ENCODE measurements at places on chromosomes 12 and 14.

DNA sequence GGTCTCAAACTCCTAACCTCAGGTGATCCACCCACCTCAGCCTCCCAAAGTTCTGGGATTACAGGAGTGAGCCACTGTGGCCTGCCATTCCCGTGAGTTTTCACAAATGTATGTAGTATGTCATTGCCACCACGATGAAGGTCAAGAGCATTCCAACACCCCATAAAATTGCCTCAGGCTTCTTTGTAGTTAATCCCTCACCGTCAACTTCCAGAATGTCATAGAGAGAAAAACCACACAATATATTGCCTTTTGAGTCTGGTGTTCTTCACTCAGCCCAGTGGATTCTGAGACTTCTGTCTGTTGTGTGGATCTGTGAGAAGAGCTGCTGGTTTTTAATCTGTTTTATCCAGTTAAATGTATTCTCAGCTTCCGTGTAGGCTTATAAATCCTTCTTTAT is 12.6 kb upstream of the CFAP251 start:
- DNase-seq, result no peak

DNA sequence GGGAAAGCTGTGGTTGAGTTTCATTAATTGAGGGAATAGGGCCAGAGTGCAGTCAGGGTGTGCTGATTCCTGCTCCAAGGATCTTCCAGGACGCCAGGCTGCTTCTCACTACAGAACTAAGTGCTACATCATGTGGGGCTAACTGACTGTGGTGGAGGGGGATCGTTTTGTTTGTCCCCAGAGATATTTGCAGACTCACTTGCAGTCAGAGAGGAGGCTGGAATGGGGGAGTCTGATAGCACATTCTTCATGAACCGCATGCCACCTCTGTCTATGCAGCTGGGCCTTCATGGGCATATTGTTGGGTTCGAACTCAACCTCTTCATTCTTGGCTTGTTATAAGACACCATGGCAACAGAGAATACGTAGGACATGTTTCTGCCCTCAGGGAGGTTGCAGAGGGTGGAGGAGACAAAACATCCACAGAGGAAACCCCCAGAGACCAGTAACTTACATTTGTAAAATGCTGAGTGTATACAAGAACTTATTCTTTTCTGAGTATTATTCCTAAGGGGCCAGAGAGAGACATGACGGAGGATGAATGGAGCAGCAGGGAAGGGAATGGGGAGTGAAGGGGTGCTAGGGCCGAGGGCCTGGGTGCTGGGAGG is 13.0 kb downstream of the KRT7 start:
- no peak for DNase-seq

DNA sequence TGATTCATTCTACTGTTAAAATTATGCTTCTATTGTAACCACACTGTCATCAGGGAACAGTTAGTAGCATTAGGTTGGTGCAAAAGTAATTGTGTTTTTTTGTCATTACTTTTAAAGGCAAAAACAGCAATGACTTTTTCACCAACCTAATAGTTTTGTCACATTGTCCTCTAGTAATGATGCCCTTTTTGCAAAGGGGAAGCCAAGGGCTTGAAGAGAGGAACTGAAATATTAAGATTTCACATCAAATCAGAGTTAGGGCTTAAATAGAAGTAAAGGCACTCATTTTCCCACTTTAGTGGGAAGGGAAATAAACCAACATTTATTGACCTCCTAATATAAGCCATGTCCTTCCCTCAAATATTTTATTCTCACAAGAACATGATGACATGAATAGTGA is 273.7 kb downstream of the NRXN3 start:
- no peak for DNase-seq

GRCh38 chr14:67491285-67491684 is 2.8 kb upstream of the TMEM229B start:
- DNase-seq, result no peak

DNA sequence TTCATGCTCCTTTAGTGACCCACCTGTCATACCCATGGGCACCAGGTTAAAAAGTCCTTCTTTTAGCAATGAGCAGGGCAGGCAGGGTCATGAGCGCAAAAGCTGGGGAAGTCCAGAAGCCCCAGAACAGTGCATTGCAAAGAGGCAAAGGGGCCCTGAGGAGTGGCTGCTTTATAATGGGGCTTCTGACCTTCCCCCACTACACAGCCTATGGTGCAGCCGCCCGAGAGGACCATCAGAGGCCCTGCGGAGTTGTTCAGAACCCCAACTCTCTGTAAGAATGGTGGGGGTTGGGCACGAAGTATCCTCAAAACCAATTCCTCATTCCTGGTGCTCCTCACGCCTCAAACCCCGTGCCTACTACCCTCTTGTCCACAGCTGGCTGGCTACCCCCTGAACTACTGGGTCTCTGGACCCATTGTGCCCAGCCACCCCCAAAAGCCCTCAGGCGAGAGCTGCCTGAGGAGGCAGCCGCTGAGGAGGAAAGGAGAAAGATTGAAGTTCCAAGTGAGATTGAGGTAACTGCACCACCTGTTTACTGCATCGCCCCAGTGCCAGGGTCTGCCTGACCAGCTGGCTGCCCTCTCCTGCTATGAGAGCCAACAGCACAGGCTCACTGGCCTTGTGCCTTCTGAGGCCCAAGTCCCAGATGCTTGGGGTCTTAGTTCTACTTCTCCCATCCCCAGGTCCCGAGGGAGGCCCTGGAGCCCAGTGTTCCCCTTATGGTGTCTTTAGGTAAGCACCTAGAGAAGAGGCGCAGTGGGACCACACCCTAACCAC is 6.7 kb downstream of the REC8 start:
- DNase-seq, result no peak

DNA sequence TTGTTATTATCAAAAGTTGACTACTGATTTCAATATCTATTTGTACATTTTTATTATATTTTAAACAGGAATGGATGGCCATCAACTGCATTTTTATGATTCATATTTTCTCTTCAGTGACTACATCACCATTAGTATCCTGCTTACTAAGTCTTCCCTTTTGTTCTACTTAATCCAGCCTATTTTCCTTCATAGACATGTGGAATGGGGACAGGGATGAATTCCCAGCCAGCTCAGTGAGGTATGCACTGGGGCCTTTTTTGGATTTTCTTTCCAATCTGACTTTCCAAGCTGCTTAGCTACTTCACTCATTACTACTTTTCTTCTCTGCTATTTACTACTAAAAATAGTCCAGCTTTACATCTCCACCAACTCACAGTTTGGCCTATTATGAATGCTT is 38.4 kb downstream of the AKAP6 start:
- no peak for DNase-seq

- DNase-seq, result no peak
Observed at GRCh38 chr14:65032319-65032718, 45.6 kb downstream of the FNTB start.

GRCh38 chr14:74973003-74973653 is 17.7 kb upstream of the PGF start:
- DNase-seq, result no peak

DNA sequence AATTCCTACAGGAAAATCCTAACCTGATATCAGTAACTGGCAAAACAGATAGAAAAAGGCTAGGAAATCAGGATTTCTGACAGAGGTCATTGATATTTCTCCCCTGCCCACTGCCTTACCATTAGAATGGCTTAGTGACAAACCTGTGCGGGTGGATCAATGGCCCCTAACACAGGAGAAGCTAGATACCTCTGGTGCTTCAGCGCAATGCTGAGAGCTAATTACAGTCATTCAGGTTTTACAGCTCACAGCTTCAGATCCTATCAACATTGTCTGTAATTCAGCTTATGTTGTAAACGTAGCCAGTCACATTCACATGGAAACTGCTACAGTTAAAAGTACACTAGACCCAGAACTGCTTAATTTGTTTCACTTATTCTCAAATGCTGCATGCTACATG is 17.4 kb upstream of the SLC10A1 start:
- no peak for DNase-seq

DNA sequence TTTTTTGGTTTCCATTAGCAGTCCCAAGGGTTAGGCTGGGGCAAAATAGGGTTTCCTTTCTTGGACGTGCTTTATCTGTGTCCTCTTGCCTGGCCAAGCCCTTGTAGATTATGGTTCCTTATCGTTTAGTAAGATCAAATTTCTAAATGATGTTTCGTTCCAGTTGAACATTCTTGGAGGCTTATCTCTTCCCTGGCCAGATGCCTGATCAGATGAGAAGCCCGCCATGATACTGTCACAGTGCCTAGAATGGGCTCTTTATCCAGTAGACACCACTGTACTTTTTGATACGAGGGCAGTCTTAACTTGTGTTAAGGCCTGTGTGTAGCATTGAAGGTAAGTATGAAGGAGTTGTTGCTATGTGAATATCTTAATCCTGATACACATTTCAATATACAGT is 76.1 kb upstream of the TMEM263 start:
- DNase-seq, result no peak

GRCh38 chr14:90804292-90805083 is 11.7 kb downstream of the TTC7B start:
- no peak for DNase-seq

DNA sequence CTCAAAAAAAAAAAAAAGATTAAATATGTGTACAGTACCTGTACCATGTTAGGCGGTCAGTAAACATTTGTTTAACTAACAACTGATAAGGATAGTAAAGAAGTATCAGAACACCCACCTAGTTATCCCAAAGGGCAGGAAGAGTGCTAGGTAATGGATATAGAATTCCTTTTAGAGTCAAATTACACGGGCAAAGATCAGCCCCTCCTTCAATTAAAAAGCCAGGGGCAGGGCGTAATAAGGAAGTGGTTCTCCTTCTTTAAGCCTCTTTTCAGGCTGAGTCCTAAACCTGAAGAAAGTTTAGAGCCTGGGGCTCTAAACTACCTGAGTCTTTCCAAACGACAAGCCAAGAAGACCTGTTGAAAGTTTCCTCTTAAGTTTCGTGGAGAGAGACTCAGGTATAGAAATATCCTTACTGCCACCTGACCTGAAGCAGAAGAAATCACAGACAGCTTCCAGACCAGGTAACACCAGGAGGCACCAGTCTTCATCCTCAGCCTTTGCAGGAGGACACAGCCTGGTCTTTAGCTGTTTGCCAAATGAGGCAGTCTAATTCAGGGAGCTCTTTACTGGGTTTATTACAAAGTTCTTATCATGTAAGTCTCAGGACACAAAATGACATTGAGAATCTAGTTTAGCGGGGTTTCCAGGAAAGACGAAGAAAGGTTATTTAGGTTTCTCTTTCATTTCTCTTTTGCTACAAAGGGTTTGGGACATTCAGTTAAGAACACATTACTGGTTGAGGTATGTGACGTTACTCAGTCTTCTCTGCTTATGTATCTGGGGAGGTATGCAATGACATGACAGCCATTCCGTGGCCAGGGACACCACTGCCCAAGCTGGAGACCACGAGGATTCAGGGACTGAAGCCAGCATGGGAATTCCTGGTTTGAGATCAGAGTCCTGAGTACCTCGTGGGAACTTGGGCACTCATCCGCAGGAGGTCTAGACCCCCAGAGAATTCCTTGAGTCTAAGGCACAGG is at the start of gene BCL2L14:
Gene BCL2L14 (plus strand): TSS at position 266 of the 983 bp plus-strand sequence. CDS start 8,367 bp downstream, outside the sequence.
- DNase-seq, result no peak

GRCh38 chr12:83468988-83469908 is 782.5 kb downstream of the TMTC2 start:
- no peak for DNase-seq

DNA sequence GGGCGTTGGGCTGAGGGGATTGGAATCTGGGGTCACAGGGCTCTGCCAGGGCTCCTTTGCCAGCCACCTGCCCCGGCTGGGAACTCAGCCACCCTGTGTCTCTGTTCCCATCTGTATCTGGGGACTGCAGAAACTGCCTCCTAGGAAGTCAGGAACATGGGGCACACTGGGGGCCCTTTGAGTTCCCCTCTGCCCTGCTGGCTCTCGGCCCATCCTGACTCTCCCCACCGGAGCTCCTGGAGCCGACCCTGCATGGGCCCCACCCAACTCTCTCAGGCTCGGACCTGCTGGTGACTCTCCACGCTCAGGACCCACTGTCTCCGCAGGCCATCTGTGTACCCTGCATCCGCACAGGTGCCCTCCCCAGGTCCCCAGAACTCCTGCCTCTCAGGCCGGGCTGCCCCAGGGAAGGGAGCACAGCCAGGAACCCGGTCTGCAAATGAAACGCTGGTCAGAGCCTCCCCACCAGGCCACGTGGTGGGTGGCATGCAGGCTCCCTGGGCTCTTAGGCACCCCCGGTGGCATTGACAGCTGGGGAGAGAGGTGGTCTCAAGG is 82.8 kb downstream of the KIF26A start:
- no peak for DNase-seq

DNA sequence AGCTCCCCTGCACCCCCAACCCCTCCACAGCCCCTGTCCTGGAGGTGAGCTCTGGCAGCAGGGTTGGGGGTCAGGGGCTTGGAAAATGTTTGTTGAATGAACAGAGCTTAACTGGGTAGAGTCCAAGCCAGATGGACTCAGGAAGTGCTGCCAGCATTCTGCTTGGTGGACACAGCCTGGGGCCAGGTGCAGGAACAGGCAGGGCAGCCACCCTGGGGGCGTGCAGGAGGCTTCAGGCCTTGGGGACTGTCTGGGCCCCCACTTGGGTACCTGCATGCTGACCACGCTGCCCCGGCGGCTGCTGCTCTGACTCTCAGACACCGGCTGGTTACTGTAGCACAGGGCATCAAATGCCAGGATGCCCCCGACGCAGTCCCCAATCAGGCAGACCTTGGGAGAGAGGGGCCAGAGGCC is 15.7 kb downstream of the ARL6IP4 start:
- DNase-seq, result no peak

- no peak for DNase-seq
Observed at GRCh38 chr14:103058164-103059055, 1.1 kb upstream of the CDC42BPB start.

DNA sequence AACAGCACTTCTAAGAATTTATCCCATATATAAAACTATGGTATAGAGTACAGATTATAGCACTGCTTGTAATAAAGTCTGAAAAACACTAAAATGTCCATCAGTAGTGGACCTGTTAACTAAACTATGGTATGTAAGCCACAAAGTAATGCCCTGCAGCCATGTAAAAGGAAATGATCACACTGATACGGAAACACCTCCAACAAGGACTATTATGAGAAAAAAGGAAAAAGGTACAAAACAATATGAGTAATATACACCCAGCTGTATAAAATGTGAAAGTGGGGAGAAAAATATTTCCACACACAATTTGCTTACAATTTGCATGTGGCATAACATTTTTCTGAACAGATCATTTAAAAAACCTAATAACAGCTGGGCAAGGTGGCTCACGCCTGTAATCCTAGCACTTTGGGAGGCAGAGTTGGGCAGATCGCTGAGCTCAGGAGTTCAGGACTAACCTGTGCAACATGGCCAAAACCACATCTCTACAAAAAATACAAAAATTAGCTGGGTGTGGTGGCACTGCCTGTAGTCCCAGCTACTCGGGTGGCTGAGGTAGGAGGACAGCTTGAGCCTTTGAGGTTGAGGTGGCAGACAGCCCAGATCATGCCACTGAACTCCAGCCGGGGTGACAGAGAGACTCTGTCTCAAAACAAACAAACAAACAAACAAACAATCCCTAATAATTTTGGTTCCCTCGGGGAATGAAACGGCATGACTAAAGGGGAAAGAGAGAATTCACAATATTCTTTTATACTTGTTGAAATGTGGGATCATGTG is 250.5 kb downstream of the MED13L start:
- no peak for DNase-seq

- DNase-seq, result no peak
Observed at GRCh38 chr12:105993766-105994555, 144.8 kb downstream of the NUAK1 start.

- no peak for DNase-seq
Observed at GRCh38 chr14:66965831-66966230, 223.4 kb upstream of the GARIN2 start.

- no peak for DNase-seq
Observed at GRCh38 chr12:27772328-27773049, 7.5 kb upstream of the KLHL42 start.

- DNase-seq, result no peak
Observed at GRCh38 chr14:25843481-25844470, 754.1 kb downstream of the NOVA1 start.

GRCh38 chr12:117836999-117837736 is 131.6 kb downstream of the KSR2 start:
- no peak for DNase-seq
